Activated T-cell treated with anti-CD3 and anti-CD28 coated beads for 1 hour (primary cell): ENCODE measurements at places on chromosomes 2 and 18.

DNA sequence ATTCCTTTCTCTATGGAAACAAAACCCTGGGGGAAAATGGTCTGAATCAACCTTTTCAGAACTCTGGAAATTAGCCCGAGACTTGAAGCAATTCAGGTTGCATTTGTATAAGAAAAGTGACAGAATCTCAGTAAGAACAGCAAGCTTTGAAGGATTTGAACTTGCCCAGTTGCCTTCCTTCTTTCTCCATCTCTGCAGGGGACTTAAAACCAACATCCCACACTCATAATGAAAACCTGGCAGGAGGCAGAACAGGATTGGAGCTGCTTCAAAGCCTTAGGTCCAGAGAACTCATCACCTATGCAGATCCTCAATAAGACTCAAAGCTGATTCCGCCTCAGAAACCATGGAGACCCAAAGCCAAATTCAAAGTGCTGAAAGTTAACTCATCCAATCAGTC lies 790.5 kb upstream of the ID2 start:
- no peak for DNase-seq

DNA sequence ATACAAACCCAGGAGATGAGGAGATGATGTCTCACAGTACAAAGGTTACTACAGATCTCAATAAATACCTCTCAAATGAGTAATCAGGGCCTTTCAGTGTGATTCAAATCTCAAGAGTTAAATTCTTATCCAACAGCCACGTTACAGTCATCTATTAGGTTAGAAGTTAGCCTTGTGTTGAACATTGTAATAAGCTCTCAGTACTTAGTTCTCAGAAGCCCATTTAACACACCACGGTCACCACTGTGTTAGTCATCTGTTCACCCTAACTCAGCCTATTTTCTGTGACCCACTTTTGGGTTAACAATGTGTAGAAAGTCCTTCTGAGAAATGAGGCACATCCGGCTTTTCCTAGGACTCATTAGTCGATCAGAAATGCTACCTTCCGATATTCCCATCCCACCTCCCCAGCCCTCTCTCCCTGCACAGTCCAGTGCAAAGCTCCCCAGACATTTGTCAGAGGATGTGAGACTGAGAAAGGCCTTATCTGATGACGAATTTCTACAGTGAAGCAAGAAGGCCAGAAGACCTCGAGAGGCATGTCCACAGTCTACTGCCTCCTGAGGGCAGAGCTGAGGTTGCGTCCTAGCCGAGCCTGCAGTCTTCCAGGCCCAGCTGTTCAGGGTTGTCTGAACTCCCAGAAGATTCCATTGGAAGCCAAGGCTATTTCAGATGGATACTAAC lies 92.6 kb downstream of the ACTR2 start:
- no peak for DNase-seq

DNA sequence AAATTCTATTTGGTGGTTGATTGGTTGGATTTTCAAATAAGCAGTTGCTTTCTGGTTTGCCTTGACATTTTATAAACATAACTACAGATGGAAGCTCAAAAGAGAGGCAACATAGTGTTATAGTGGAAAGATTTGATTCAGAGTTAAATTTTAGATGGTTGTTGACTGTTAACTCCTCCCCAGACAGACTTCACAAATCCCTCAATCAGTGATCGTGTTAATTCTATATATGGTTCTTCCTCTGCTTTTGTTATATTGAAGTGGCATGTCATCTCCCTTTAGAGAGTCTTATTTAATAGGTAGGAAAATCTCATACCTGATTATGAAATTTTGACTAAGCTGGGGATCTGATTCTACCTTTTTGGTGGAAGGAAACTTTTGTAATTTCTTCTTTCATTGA lies 19.5 kb downstream of the DGUOK start:
- DNase-seq, result no peak

DNA sequence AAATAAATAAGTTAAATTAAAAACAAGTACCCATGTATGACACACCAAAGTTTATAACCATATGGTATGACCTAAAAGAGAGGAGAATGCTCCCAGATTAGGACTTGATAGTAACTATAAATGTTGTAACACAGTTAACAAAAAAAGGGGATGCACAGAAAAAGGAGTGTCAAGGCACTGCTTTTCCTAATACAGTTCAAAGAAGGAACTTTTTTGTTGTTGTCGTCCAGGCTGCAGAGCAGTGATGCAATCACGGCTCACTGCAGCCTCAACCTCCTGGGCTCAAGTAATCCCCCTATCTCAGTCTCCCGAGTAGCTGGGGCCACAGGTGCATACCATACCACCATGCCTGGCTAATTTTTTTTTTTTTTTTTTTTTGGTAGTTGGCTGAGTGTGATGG lies 2.7 kb downstream of the NARS1 start:
- DNase-seq, result no peak

GRCh38 chr2:241224018-241224850 lies 35.8 kb downstream of the ANO7 start:
- no peak for DNase-seq

- DNase-seq, result no peak
Measured at GRCh38 chr2:194819367-194819766, 837.7 kb upstream of the SLC39A10 start.

DNA sequence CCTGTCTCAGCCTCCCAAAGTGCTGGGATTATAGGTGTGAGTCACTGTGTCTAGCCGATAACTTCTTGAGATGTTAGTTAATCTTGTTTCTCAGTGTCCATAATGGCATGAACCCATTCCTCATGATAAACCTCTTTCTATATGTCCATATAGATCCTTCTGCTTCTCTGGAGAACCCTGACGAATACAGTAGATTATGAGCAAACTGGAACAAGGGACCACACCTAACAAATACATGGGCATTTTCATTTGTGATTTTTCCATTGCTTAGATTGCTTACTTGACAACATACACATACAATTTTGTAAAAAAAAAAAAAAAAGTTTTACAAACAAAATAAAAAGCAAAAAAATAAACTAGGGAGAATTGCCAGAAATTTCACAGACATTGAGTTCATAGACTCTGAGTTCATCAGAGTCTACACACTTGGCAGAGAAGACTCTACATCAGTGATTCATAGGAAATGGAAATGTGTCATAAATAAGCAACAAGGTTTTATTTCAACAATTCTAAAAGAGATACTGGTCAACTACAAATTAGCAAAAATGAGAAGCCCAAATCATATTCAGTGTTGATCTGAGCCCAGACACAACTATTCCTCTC lies 96.7 kb downstream of the GALR1 start:
- no peak for DNase-seq

DNA sequence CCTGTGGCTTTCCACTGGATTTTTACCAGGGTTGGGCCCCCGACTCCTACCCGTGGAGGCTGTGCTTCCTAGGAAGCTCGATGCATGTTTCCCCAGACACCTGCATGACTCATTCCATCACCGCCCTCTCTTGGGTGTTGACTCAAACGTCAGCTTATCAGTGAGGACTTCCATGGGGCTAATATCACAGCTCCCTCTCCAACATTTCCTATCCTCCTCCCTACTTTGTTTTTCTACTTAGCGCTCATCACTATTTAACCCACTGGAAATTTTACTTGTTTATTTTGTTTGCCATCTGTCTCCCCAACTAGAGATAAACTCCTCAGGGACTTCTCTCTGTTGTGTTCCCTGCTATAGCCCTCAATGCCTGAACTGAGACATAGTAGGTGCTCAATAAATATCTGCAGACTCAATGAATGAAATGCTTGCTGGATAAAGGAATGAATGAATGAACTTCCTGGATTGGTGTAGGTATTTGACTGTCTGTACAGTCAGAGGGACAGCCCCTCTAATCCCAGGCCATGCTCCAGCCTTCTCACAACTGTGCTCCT lies 89.7 kb upstream of the MSH2 start:
- no peak for DNase-seq
